Left forelimb (tissue), 1 donor: ENCODE measurements at places on chromosomes 2 and 18.

DNA sequence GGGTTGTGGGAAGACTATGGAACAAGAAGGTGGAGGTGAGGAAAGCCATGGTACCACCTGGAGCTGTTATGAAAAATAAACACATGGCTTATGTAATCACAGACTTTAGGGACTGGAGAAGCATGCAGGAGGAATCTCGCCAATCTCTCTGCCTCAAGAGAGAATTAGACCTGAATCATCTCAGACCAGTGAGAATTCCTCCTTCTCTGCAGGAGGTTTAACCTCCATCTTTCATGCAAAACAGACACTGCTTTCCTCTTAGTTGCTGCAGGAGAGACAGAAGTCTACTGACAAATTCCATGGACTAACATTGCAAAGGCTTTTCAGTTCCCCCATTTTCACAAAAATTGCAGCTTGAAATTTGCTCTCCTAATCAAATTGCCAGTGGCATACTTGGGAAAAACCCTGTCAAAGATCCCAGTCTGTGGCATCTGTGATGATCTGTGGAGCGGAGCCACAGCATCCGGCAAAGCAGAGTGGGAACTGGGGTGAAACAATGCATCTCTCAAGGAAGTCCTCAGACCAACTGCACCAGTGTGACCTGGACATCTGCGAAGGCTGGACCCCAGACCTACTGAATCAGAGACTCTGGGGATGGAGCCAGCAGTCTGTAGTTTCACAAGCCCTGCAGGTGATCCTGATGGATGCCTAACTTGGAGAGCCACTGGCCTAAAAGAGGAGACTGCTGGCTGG, 28.6 kb upstream of the NCKAP5 start:
- DNase-seq, result no peak

GRCh38 chr2:74922592-74923227, 35.7 kb upstream of the POLE4 start:
- no peak for DNase-seq

DNA sequence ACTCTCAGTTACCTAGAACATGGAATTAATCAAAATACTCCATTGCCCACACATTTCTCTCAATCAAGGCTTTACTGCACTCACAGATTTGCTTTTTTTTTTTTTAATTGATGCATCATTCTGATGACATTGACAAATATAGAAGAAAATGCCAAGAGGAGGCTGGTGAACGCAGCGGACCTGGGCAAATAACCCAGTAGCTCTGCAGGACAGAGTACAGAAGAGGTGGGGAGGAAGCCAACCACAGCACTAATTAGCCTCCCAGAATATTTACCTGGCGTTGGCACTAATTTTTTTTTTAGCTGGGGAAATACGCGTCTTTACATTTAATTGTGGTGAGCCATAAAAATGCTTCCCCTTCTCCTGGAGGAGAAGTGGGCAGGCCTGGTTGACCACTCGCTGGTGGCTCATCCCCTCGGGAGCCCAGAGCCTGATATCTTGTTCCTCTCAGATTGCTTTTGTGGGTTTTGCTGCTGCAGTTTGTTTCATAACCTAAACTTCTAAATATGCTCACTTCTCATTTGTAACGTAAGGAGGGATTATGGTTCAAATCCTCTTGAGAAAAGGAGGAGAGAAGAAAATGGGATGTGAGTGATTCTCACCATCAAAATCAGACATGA, 165.8 kb upstream of the EPB41L3 start:
- DNase-seq, result no peak

GRCh38 chr2:186695081-186695756, 1.4 kb downstream of the FAM171B start:
- DNase-seq, result no peak

DNA sequence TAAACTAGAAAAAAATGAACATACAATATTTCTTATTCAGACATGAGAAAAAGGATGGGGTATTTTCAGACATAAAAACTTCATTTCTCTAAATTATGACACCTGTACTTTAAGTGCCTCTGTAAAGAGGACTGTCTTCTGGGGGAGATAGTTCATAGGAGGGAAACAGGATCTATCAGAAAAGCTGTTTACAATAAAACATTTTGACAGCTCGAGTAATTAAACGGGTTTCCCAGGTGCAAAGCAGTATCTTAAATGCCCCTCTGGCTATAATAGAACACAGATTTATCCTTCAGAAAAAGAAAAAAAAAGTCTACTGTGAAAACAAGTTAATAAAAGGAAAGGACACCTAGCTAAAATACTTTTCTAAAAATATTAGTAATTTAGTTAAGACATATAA, 311.4 kb upstream of the UBE2E3 start:
- DNase-seq, result no peak

DNA sequence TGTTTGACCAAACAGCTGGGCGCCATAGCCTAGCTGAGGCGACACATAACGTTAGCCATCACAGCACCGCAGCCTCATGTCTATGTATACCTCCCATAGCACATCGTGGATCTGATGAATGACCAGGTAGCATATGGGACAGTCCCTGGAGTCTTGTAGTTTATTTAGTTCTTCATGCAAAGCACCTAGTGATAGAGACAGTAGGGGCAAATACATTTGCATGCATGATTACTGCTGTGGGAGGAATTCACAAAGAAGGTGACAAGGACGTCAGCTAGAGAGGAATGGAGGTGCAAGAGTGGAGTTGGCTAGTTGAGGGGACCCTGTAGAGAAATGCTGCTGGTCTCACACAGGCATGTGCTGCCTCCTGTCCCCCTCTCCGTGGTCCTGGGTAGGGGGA, 478.9 kb upstream of the HS6ST1 start:
- DNase-seq, result no peak

GRCh38 chr2:219561179-219562048, 9.9 kb downstream of the OBSL1 start:
- DNase-seq, result no peak

DNA sequence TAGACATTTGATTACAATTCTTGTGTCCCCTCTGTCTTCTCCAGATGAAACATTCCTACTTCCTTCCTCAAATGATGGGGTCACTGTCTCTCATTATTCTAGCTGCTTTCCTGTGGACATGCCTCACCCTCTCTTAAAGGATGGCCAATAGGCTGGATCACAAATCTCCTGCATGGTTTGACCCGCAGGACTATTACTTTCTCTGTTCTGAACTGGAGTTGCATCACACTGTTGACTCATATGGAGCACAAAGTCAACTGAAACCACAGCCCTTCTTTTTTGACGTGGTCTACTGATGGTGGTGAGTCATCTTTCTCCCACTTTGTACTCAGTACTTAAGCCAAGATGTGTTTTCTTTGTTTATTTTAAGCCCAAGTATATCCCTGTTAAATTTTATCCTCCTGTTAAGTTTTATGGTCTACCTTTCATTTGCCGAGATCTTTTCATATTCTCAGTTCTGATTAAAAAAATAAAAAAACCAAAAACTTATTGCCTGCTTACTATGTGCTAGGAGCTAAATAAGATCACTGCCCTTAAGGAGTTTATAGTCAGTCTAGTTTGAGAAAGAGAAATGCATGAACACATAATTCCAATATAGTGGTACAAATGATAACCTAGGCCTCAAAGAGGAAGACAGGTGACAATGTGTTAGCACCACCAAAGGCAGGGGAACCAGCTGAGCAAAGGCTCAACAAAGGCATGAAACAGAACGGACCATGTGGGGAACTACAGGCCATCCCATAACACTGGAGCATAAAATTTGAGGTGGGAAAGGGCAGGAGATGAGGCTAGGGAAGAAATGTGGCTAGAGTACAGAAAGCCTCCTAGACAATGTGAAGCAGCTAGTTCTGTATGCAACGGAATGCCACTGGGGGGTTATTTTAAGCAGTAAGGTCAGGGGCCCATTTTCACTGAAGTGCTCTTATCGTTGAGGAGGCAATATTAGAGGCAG, 67.6 kb upstream of the ZFP36L2 start:
- no peak for DNase-seq

- no peak for DNase-seq
Measured at GRCh38 chr2:177306550-177306949, 42.0 kb upstream of the NFE2L2 start.

DNA sequence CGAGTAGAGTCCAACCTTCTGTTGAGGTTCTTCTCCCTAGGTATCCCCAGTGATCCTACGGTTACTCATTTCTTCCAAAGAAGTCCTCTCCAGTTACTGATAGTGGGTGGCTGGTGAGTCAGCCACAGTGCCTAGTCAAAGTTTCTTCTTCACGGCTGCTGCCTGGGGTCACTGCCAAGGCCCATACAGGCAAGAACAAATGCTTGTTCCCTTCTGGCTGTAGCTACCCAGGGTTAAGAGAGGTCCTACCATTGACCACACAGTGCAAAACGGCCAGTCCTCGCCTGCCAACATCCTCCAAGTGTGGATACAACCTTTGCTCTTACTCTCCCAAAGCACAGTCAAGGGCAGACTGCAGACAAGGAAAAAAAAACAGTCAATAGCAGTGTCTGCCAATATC, 2.9 kb upstream of the PTPN4 start:
- DNase-seq, result no peak

DNA sequence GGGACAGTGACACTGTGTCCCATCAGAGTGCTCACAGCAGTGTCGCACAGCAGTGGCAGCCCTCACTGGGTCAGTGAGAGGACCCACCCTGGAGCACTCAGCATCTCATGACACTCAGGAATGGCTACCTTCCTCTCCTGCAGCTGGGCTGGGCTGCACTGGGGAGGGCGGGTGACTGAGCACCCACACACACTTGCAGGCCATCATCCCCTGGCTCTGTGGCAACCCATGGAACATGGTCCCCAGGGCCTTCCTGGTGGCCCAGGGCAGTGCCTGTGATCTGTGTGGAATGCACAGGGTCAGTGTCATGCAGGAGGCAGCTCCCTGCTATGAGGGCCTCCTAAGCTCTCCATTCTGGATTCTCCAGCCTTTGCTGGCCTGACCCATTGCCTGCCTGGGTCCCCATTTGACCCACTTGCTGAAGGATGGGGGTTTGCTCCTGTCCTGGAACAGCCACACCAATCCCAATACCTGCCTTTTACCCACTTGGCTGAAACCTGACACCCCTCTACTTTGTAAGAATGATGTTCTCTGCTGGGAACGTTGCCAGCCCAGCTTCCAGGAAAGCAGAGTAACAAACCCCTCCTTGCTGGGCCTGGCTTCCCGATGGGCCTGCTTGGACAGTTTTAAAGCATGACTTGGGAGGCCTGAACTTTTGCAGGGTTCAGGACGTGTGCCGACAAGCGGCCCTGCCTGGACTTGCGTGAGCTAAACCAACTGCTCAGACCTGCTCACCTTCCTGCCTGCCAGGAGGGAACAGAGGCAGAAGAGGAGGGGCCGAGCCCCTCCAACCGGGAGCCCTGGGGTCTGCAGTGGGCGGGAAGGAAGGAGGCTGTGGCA, 13.7 kb downstream of the HS6ST1 start:
- no peak for DNase-seq

DNA sequence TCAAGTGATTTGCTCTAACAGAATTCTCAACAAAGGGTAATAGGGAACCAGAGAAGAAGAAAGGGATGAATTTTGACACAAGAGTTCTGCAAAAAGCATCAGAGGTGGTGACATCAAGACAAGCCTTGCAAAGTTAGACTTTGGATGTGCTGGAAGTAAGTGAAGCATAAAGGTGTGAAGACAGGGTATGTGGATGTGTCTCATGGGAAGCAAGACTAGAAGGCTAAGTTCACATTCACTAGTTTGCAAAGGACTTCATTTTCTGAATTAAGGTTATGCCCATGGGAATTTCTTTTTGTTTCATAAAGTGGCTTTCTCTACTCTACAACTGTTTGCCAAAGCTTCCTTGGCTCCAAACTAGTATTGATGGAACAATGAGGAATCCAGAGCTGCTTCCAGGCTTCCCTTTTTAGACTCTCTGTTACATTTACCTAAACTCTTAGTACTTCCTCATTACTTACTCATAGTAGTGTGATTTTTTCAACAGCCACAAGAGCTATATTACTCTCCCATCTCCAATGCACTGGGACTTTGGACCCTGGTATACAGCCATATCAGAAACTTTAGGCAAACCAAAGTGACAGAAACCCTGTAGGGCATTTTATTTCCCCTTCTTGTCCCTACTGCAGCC, 21.1 kb upstream of the IHH start:
- no peak for DNase-seq

GRCh38 chr18:21602299-21602587, 1.7 kb upstream of the ESCO1 start:
- no peak for DNase-seq

DNA sequence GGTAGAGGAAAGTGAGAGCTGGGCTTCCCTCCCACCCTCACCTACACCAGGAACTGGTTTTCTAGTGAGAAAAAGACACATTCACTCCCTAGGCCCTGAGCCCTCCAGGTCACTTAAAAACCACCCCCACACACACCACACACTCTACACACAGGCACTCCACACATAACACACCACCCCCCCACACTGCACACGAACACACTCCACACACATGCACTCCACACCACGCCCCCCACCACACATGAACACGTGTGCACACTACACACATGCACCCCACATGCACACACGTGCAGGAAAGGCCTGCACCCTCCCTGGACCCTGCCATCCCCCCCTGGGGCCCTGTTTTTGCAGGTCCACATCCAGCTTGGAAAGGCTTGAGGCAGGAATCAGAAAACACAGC, 67.6 kb downstream of the RALBP1 start:
- DNase-seq, result no peak
